ENCODE measurements at places on chromosomes 3 and 15.

- peak; percentile 25 for DNase-seq
These were observed 24.1 kb upstream of the SACM1L start for GRCh38 chr3:45665101-45665572.

GRCh38 chr3:195041871-195042742 is 228.9 kb downstream of the XXYLT1 start:
- no peak for DNase-seq

DNA sequence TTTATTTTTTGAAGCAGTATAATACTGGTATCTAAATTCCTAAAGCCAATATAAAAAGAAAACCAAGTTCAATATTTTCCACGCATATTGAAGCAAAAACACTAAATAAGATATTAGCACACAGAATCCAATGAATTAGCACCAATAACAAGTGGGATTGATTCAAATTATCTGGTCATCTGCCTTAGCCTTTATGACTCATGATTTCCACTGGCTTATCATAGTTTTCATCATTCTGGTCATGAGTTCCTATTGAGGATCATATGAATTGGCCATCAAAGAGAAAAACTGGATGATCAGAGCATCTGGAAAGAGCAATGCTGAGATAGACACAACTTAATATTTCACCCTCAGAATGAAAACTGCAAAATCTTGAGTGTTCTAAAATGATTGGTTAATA is 809.9 kb downstream of the MCTP2 start:
- no peak for DNase-seq

DNA sequence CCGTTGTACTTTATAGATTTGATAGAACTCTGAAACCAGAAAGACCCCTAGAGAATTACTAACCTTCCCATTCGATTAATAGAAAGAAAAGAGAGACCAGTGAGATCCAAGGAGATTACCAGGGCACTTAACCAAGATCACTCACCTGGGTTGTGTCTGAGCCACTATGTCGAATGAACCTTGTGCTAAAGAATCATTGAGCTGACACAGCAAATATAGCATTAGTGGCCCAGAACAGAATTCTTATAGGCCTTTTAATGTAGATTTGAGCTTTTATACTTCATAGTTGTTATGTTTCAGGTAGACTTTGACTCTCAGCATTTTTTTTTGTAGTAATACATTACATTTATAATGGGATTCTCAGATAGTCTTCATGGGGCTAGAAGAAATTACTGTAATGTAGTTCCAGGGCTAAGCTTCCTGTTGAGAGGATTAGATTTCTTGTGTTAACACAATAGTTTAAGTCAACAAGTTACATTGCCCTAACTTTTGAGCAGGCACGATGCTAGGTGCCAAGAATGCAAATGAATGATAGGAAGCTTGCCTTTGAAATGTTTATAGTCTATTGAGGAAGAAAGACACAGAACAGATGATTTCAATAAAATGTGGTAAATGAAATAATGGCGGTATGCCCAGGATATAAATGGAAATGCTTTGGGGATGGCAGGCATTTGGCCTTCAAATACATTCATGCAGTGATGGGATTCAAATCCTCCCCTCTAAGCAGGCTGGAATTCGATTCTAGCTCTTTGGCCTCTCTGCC is 24.4 kb upstream of the ABHD10 start:
- no peak for DNase-seq

DNA sequence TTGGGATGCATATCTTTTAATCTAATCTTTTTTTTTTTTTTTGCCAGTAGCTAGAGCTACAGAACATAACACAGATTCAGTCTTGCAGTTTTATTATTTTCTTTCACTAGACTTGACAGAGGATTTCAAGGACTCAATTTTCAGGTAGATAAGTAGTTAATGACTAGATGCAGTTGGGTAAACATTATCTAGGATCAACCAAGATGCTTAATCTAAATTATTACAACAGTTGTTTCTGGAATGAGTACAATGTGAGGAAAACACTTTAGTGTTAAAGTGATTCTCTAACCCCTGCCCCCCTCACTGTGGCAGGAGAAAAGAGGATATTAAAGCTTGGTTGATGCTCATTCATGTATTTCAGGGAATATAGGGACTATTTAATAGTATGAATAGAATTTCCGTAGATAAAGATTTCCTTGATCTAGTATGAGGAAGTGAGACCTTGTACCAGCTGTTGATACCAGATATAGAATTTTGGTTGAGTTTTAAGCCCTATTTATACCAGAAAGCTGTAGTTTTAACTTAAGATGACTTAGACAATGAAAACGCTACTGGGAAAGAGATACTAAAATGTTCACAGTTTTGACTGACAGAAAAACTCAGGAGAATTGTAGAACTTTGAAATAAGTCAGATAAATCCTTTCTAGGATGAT is 389.0 kb upstream of the C2CD4B start:
- no peak for DNase-seq

DNA sequence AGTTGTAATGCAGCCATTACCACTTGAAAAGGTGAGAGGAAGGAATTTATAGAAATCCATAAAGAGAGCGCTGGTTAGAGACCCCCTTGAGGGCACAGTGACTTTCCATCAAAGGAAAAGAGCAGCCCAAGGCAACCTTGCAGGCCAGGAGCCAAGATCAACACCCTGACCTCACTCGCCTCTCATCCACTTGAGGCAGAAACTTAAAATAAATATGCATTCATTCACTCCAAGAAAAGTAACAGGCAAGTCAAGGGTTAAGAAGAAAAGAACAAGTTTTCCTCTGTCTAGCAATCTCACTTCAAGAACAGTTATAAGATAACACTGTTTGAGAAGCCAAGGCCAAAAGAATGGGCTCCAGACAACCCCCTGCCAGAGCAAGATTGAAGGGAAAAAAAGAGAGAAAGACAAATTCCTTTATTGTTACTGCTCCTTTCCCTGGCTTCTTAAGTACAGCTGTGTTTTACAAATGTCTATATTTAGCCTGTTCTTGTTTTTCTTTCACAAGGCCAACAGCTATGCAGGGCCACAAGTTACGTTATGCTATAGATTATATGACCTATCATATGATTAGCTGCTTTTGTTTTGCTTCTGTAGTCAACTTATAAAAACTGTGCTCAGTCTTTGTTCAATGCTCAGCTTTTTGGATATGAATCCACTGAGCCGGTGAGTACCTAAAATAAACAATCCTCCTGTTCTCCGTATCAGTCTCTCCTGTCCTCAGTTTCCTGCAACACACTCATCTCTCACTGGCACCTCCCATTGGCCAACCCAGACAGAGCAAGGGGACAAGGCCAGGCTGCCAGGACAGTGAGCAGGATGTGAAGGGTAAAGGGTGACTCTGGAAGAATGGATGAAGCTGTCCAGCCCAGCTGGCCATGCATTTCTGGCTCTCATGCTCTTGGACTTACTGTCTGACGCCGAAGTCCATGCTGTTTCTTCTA is 15.8 kb upstream of the SSUH2 start:
- no peak for DNase-seq

- no peak for DNase-seq
These were observed 4.8 kb downstream of the SEMA4B start for GRCh38 chr15:90205886-90206285.

- no peak for DNase-seq
These were observed 62.4 kb downstream of the ARIH1 start for GRCh38 chr15:72536506-72536905.

- DNase-seq = no peak
These were observed 43.4 kb downstream of the SLC6A6 start for GRCh38 chr3:14445773-14446172.

- no peak for DNase-seq
These were observed 9.6 kb downstream of the DENND6A start for GRCh38 chr3:57683286-57683685.

DNA sequence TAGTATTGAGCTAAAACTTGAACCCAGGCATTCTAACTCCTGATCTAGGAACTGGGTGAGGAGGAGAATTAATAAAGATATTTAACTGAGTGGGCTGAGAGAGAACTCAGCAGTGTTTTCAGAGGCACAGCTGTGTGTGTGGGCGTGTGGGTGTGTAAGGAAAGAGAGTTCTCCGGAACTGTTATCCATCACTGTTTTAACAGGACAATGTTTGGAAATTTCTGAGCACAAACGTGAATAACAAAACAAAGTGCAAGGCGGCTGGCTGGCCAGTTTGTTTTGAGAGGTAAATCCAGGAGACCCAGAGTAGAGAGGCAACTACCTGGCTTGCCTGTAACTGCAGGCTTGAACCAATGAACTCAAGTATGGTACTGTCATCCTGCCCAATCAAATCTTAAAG is 5.0 kb upstream of the PTPN9 start:
- no peak for DNase-seq

GRCh38 chr15:75167588-75168350 is 33.9 kb upstream of the C15orf39 start:
- DNase-seq = no peak

- DNase-seq = no peak
These were observed 95.9 kb upstream of the TNIK start for GRCh38 chr3:171556148-171556547.

DNA sequence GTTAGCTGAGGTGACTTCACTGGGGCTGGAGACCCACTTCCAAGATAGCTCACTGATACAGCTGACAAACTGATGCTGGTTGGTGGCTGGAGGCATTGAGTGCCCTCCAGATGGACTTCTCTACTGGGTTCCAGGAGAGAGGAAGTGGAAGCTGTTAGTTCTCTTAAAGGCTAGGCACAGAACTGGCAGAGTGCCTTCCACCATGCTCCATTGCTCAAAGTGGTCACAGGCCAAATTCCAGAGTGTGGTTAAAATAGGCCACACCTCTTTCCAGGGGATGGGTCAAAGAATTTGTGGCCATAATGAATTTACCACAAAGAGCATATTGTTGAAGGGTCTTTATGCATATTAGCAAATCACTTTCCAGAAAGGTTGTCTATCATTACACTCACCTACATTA is 74.2 kb downstream of the NMD3 start:
- DNase-seq = no peak

GRCh38 chr3:26118165-26118564 is 328.3 kb downstream of the OXSM start:
- DNase-seq = no peak

- no peak for DNase-seq
These were observed 172.7 kb upstream of the ADAMTS9 start for GRCh38 chr3:64860536-64860870.

DNA sequence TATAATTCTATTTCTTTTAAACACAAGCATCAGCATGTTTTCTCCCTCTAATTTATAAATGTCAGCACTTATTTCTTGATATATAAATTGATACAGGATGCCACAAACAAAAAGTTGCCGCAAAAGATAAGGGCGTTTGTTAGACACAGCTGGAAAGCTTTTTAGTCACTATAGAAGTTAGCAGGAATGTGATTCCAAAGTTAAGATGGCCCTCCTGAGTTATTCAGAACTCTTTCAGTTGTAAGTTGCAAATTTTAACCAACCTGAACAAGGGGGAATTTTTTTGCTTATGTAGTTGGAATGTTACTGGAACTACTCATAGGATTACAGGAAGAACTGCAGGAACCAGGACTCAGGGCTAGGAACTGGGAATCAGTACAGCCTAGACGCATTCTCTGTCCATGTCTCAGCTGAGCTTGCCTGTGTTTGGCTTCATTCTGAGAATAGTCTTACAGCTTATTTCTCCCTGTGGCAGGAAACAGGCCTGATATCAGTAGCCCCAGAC is 166.3 kb downstream of the VGLL4 start:
- DNase-seq = no peak

GRCh38 chr3:64687781-64688604 is at the start of gene ADAMTS9:
Gene ADAMTS9 (minus strand): TSS chr3:64688000. CDS start chr3:64687657, 343 bp downstream.
- no peak for DNase-seq

GRCh38 chr15:65089206-65089824 is 12.8 kb downstream of the KBTBD13 start:
- DNase-seq = no peak

DNA sequence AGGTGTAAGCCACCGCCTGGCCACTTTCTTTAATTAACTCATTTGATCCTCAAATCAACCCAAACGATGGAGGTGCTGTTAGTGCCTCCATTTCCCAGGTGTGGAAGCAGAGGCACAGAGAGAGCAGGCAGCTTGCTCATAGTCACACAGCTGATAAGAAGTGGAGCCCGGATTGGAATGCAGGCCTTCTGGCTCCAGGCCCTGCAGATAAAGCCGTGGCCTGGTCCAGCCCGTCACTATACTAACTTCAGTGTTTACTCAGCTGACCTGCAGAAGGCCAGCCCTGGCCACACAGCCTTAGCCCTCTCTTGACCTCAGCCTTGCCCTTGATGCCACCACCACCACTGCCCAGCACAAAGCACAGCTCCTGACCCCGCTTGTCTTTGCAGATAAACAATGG is 116.7 kb downstream of the NUP210 start:
- no peak for DNase-seq

DNA sequence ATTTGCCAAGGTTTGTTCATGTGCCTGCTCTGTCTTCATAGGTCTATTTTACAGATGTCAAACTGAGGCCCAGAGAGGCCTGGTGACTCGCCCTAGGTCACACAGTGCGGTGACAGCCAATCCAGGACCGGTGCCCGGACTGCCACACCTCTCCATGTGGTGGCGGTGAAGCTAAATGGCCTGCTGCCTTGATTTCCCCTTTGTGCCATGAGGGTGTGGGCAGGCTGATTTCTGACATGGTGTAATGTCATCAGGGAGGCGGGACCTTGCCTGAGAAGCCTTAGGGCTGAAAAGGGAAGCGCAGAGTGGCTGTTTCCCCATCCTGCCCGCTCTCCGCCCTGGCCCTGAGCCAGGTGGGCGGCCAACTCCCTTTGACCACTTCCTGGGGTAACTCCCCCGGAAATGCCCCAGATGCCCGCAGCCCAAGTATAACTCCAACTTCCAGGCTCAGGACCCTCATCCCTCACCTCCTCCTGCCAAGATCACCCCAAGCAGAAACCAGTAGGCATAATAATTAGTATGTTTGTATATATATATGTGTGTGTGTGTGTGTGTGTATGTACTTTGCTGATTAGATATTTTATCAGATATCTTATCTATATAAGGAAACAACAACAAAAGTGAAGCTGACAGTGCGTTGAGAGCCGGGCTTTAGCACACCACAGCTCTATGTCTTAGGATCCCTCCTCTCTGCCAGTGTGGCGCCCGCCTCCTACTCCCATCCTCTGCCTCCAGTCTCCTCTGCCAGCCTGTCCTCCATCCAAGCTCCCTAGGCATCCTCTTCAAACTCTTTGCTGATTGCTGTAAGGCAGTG is 63.9 kb downstream of the IQSEC1 start:
- DNase-seq = peak; percentile 27

DNA sequence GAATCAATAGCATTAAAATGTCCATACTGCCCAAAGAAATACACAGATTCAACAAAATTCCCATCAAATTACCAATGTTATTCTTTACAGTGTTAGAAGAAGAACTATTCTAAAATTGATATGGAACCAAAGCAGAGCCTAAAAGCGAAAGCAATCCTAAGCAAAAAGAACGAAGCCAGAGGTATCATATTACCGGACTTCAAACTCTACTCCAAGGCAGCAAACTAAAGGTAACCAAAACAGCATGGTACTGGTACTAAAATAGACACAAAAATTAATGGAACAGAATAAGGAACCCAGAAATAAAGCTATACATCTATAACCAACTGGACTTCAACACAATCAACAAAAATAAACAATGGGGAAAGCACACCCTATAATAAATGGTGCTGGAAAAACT is 167.5 kb downstream of the ADAMTS9 start:
- DNase-seq = no peak
